Hindlimb muscle (tissue), 1 donor: ENCODE measurements at places on chromosomes 2 and 18. TPM values are rescaled to one million over a fixed set of nuclear protein-coding genes. Genes with fewer than 3 reads are reported as not detected.
A peak's percentile ranks its signal among the peaks of the same experiment; 100 is the strongest.

DNA sequence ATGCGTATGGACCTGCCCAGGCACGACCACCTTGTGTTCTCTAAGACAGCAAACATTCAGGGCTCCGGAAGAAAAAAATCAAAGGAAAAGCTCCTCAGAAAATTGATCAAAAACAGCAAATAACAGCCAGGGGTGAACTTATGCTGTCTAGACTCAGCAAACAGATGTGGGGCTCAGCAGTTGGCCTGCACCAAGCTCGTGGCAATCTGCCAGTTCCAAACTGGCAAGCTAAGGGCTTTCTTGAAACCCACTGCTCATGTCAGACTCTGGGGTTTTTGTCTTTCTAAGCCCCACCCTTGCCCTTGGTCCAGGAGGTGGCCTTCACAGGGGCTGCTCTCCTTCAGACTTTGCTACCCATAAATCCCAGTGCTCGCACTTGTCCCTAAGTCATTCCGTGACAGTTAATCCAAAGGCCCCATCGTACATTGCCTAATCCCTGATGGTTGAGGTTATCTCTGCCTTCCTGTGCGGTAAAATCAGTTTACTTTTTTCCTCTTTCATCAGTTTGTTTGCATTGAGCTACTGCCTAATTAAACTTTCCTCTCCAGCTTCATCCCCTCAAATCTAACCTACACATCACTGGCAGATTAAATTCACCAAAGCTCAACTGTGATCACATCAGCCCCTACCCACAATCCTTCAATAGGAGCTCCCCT, 408.0 kb downstream of the LRATD1 start:
- DNase-seq, result peak; percentile 30

GRCh38 chr2:222776792-222777191, 84.0 kb upstream of the ACSL3 start:
- DNase-seq, result no peak

DNA sequence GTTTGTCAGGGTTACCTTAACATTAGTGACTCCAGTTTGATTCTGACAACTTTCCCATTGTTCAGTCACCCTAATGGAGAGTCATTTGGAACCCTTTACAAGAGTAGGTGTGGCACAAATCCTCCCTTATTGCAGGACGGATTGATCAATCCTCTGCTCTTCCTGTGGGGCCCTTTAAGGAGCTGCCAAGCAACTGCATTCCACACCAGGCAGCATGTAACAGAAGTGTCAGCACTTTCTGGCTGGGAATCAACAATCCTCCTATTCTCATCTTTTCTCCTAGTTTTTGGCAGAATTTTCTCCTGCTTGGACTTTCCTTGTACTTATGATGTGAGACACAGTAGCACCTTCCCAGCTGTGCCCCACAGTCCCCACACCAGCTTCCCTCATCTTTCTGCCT, 177.8 kb downstream of the ST6GAL2 start:
- DNase-seq, result no peak

- DNase-seq, result no peak
Measured at GRCh38 chr2:200159357-200159707, 147.2 kb upstream of the SPATS2L start.

- no peak for DNase-seq
Measured at GRCh38 chr18:61791031-61791430, 101.8 kb downstream of the RNF152 start.

The CETN1 gene
- not detected for polyA plus RNA-seq

DNA sequence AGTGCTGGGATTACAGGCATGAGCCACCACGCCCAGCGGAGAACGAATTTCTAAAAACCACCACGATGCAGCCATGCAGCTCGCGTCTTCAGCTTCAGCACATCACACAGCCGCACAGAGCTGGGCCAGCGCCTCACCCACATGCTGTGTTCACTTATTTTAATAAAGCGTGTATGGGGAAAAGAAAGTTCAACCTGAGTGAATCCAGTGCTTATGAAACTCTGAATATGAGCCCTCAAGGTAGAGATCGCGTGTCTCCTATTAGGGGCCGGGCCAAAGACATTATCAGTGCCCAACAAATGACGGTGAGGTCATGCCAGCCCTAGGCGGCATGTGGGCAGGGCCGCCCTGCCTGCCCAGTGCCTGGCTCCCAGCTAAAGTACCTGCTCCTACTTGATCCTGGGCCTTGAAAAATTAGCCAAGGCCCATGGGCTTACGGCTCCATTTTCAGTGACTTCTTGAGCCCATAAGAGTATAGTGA, 44.3 kb downstream of the SPRED2 start:
- no peak for DNase-seq

DNA sequence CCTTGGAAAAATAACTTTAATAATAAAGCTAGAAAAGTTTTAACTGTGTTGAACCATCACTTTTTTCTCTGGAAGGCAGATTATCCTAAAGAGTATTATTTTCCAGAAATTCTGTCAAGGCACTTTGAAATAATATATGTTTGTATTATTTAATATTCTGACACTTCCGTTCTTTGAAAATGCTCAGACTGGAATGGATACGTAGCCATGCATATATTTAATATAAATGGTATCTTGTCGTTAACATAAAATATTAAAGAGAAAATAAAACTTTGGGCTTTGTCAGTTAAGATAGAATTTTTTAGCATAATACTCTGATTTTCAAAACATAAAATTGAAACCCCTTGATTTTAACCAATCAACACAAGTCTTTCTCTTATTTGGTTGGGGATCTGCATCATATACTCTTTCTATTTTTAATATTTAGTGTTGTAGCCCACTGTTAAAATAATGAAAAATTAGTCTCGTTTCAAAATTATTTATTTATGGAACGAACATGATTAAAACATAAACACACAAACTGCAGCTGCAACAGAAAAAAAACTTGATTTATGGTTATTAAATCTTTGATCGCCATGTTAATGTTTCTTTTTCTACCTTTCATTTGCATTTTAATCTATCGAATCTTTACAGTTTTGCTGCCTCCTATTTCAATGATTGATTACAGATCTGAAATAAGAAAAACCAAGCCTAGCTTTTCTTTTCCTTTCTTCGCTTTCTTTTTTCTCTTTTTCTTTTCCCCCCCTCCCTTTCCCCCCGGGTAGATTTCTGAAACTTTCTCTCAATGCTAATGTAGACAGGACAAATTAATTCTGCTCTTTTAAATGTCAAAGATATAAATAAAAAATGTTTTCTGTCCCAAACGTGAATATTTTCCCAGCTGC, 145.5 kb downstream of the MEIS1 start:
- no peak for DNase-seq

DNA sequence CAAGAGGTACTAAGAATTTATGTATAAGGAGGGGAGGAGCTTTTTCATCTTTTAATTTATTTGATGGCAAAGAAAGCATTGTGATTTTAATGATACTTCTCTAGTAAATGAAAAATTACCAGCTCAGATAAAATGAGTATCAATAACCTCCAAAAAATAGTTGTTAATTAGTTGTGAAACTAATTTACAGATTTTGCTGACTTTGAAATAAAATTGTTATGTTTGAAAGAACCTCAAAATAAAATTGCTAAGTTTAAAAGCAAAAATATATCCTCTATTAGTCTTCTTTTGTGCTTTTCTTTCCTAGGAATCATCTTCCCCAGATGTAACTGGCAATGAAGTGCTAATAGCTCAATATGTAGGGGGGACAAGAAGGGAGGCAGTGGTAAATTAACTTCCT, 36.5 kb downstream of the ZC3H6 start:
- DNase-seq, result no peak

The ACAA2 gene
- polyA plus RNA-seq, result 71.2 TPM

DNA sequence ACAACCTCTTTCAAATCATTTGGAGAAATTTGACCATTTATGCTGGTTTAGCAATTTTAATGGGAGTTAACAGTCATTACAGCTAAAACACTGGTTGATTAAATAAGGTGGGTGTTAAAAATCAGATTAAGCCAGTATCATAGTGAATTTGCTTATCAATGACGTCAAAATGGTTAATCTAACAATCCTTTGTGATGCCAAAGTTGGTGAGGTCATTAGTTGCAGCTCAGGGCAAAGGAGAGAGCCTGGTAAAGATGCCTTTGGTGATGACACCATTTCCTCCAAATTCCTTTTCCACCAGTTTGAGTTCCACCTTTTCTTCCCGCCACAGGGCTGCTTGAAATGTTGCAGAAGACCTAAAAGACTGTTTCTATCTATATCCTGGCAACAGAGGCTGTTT, 757.1 kb upstream of the PIK3C3 start:
- DNase-seq, result no peak

DNA sequence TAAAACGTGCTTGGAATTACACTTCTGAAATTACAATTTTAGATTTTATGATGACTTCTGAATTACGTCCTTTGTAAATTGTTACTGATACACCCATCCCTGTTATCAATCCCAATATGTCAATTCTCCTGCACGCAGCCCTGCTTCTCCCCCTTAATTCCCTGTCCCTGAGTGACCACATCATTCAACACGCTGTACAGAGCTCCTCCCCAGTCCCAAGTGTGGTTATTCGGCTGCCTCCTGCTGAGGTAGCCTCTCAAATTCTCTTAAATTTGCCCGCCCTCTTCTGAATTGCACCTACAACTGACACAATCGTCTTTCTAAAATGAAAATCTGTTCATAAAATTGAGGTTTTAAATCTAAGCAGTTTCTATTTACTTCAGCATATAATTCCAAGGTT, 10.1 kb downstream of the SERPINB8 start:
- DNase-seq, result no peak

DNA sequence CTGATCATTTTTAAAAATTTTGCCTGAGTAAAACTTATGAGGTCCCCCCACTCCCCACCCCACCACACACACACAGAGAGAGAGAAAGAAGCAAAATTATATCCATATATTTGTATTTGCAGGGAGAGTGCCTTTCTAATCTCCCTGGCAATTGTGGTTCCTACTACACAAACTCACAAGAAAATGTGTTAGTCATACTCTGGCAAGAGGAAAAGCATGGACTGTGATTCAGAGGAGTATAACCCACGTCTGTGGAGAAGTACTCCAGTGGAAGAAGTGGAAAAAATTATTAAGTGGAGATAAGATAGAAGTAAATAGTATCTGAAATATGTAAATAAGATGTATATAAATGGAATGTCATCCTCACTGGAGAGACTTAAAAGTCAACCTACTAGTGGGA, 114.0 kb downstream of the DSEL start:
- DNase-seq, result no peak

The HOXD12 gene
- polyA plus RNA-seq, result not detected

GRCh38 chr2:109271920-109272319, 142.9 kb downstream of the SH3RF3 start:
- no peak for DNase-seq

DNA sequence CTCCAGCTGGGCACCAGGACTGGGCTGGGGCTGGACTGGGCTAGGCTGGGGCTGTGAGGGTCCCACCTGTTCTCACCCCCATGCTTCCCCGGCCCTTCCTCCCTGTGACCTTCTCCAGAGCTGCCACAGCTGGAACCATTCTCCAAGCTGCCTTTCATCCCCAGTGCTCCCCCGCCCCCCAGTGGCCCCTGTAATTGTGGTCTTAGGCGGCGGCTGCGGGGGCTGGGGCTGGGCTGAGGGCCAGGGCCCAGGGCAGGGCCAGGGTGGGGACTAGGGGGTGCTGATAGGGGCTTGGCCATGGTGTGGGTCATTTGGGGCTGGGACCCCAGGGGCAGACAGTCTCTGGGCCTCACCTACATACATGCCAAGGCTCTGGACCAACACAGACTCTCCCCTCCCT, 2.8 kb upstream of the WNT10A start:
- no peak for DNase-seq

The LBX2 gene
- polyA plus RNA-seq, result 0.52 TPM

The HMSD gene
- polyA plus RNA-seq, result not detected

DNA sequence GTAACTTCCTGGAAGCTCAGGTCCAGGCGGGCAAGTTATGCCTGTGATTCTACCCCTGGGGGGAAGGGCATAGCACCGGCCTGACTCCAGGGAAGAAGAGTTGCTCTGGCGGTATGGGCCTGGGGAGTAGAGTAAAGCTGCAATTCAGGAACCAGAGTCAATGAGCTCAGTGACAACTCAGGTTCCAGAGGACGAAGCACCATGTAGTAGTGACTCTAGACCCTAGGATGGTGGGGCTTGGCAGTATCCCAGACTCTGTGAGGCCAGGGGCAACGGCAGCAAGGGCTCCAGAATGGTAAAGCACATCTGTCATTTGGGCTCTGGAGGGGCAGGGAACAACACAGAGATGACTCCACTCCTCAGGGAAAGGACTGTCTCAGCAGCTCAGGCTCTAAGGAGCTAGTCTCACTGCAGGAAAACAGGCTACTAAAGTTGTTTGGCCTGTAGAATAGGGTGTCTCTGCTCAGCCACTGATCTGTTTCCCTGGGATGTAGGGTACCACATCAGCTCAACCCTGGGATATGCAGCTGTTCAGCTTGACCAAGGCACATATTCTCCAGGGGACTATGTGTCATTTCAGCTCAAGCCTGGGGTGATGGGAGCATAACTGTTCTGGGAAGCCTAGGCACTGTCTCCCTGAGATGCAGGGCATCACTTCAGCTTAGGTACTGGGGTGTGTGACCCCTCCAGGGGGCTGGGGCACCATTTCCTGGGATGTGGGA, 36.2 kb upstream of the RHOB start:
- DNase-seq, result no peak

The SPOPL gene
- polyA plus RNA-seq, result 12.0 TPM

DNA sequence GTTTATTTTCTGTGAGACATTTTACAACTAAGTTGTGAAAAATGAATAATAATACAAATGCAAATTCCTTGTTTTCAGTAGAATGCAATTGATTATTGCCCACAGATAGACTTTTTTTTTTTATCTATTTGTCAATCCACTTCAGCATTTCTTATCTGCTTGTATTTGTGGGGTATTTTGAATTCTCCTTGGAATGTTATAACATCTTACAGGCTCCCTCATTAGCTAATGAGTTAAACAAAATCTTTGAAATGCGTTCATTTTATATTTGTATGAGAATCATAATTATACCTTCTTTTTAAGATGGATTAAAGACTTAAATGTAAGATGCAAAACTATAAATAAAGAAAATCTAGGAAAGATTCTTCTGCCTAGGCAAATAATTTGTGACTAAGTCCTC, 114.2 kb downstream of the CALCRL start:
- DNase-seq, result no peak

The RGPD4 gene
- not detected for polyA plus RNA-seq

- peak; percentile 98 for DNase-seq
Measured at GRCh38 chr2:219498280-219499057, at the start of gene GMPPA. GMPPA (plus strand) TSS chr2:219498891; CDS start chr2:219499976, 1,085 bp downstream.

- no peak for DNase-seq
Measured at GRCh38 chr2:177597759-177598158, 205.2 kb downstream of the AGPS start.

- no peak for DNase-seq
Measured at GRCh38 chr2:86124683-86125082, 18.6 kb downstream of the PTCD3 start.

- DNase-seq, result no peak
Measured at GRCh38 chr2:63435070-63435469, 153.2 kb downstream of the WDPCP start.

- no peak for DNase-seq
Measured at GRCh38 chr2:40646642-40647041, 194.8 kb upstream of the SLC8A1 start.

GRCh38 chr2:221267773-221268425, 304.2 kb downstream of the EPHA4 start:
- DNase-seq, result no peak

The IL1A gene
- not detected for polyA plus RNA-seq

The AKAIN1 gene
- not detected for polyA plus RNA-seq

The PRSS56 gene
- polyA plus RNA-seq, result 2.2 TPM
